ENCODE measurements at places on chromosomes 1 and 21.

DNA sequence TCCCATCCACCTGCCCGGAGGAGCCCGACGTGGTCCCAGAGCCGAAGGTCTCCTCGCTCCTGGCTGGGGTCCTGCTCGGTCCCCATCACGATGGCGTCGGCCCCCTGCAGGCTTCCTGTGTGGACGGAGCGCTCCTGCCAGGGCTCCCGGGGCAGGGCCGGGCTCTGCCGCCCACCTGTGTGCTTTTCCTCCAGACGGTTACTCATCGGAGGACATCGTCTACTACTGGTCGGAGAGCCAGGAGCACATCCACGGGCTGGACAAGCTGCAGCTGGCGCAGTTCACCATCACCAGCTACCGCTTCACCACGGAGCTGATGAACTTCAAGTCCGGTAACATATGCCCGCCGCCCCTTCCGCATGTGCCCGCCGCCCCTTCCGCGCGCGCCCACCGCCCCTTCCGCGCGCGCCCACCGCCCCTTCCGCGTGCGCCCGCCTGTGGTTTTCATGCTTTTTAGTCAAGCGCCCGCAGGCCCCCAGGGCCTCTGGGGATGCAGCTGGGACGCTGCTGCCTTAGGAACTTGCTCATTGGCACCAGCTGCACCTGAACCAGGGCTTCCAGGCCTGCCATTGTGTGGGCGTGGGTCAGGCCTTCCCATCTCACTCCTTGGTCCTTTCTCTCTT, 8.9 kb downstream of the GABRD start:
- DNase-seq, result no peak

- no peak for DNase-seq
Observed at GRCh38 chr1:94259635-94260289, 22.4 kb upstream of the ARHGAP29 start.

DNA sequence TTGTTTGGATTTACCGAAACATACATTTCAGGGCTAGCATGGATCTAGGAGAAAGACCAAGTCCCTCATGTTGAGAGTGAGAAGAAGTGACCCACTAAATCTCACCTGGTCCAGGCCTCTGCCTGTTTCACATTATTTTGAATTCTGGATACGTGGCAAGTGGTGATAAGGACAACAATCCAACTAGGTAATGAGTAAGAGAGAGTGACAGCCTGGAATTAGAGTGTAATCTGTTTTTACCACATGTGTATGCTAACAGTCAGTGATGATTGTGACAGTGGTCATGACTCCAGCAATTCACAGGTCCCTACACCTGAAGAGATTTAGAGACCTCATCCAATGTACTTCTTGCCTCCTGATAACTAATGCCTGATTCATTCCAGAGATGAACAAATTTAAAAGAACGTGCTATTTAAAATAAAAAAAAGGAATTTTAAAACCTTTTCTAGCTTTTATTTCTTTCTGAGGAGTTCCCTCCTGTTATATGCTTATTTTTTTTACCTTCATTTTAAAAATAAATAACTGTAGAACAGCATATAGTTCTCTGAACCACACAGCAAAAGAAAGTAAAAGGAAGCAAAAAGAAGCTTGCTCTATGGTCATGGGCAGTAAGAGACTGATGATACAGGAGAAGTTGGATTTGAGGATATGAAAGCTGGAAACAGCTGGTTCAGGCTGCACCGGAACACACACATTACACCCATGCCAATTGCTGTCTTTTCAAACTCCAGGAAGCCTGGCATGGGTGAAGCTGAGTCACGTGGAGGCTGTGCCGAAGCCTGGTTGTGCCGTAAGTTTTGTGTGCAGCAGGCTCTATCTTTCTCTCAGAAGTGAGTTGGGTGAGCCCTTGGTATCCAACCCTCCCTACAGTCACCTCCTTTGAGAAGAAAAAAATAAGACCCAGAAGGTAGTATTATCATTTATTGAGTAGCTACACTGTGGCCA, 14.7 kb downstream of the C1orf116 start:
- DNase-seq, result no peak

DNA sequence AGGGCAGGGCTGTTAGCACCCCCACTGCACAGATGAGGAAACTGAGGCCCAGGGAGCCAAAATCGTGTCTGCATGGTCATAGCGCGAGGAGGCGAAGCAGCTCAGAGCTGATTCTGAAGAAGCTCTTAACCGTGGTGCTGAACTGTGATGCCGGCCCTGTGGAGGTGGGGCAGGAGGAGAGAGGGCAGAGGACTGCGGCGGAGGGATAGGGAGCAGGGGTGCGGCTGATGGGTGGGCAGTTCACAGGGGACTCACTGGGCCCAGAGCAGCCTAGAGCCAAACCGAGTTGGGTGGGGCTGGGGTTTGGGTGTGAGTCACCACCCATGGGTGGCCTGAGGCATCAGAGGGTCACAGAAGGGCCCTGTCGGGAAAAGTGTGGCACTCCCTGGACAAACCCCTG, 74.7 kb downstream of the RAP1GAP start:
- DNase-seq, result no peak

DNA sequence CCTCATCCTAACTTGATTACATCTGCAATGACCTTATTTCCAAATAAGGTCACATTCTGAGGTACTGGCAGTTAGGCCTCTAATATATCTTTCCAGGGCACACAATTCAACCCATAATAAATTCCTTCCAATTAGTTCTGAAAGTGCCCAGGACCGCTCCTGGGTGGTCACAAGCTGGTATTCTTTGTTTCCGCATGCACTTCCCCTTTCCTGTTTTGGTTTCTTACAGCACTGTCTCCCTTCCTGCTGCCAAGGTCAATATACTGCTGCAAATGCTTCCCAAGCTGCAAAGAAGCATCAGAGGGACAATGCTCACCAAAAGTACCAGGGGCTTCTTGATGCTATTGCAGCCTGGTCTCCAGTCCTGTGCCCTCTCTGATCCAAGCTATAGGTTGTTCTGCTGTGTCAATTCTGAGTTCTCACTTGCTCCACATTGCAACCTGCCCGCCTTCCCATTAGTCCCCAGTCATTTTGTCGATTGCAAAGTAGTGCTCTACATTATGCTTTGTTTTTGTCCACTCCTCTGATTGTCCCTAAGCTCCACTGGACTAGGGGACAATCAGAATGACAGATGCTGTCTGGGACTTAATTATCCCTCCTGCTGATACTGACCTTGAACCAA, 13.9 kb upstream of the XPR1 start:
- no peak for DNase-seq

DNA sequence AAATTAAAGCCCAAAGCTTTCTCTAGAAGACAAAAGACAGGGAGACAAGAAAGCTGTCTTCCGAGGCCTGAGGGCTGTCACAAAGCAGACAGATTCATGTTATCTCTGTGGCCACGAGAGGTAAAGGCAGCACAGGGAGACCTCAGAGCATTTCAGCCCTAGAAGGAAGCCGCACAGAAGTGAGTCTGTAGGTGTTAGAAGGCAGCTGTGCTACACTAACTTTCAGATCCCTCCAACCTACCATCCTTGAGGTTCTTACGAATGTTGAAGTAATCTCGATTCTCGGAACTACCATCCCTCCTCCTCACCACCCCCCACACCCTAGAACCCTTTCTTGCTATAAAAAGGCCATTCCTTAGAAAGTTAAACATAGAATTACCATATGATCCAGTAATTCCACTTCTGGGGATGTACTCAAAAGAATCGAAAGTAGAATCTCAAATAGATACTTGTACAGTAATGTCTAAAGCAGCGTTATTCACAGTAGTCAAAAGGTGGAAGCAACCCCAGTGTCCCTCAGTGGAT, 21.5 kb upstream of the LYST start:
- no peak for DNase-seq

DNA sequence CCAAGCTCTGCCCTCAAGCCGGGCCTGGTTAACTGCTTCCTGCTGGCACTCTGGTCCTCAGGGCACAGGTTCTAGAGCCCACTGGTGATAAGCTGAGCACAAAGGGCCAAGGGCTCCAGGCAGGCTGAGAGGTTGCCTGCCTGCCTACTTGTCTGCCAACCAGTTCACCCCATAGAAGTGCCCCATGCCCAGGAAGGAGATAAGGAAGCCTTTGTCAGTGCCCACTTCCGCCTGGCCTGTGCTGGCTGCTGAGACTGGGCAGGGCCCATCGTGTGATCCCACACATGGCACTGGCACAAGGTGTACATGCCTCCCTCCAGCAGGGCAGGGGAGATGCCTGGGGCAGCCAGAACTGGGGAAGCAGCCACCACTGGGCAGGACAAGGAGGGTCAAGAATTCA, 24.1 kb downstream of the SLC9A1 start:
- no peak for DNase-seq

- DNase-seq, result no peak
Observed at GRCh38 chr1:56811331-56811730, 7.9 kb downstream of the FYB2 start.

DNA sequence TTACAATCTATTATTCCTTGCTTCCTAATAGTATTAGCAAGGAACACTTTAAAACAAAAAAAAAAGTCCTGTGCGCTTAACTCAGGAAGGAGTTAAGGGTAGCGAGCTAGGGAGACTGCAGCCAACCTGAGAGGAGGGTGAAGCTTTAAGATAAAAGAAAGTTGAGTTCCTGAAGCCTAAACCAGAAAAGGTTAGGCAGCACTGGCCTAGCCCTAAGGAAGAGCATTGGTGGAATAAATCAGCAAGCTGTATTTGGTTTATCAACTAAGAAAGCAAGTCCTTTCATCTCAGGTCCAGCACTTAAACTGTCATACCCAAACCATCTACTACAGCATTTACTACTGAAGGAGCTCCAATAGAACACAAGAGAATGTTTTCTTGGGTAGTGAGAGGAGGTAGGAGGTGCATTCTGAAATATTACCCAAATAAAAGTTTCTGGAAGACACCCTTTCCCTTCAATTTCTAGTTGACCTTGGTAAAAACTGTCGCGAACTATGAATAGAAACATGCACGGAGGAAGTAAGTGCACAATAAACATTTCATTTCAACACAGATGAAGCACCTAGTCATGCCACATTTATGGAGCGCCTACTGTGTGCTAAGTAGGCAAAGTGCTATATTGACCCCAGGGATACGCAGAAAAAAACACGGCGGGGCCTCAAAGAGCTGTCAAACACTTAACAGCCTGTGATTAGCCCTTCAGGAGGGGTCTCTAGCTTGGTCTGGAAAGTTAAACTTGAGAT, 1.3 kb downstream of the GLRX2 start:
- no peak for DNase-seq

- DNase-seq, result no peak
Observed at GRCh38 chr1:114428083-114428754, 82.8 kb downstream of the TRIM33 start.

DNA sequence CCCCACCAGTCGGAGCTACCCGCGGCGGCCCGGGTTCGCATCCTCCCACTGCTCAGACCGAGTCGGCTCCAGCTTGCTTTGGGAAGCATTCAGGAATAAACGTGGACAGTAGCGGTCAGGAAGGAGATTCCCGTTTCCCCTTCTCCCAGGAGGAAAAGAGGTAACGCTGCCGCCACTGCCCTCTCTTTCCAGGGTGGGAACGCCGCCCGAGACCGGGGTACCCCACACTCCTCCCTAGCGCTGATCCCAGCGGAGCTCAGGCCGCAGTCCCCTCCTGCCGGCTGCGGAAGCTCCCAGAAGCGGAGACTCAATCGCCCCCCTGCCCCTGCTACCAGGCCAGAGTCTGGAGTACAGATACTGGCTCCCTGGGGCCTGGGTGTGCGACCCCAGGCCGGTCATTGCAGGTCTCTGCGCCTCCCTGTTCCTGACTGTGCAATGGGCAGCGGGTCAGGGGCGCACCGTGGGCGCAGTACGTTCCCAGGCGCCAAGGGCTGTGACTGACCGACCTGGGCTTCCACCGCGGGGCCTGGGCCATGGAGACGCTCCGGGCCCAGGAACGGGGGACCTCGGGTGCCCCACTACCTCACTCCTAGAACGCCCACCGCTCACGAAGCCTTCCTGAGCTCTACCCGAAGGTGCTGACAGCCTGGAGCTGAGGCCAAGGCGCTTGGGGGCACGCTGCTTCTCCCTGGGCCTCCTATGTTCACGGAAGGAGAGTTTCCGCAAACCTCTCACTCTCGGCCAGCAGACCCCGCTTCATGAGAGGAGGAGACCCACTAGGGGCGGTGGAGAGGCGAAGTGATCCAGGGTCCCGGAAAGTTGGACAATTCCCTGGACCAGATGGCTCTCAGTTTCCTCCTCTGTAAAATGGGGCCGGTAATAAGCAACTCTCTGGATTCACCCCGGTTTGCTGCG, 7.8 kb downstream of the DMRTA2 start:
- no peak for DNase-seq

DNA sequence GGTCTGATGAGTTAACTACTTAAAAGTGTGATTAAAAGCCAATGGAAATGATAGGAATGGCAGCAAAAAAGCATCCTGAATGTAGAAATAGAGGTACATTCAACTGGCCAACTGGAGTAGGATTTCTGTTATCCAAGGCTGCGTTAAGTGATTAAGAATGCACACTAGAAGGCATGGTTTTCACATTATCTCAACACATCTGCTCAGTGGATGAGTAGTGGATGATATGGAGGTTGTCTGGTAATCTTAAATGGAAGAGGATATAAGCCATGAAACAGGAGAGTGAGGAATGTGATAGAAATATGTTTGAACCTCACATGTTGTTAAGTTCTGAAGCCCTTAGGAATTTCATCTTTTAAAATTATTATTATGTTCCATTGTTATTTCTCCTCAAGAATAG, 839.9 kb downstream of the USP25 start:
- no peak for DNase-seq

- peak; percentile 51 for DNase-seq
Observed at GRCh38 chr1:39639305-39640130, at the start of gene HEYL. Gene HEYL (minus strand): TSS chr1:39639643. CDS start chr1:39639625, 18 bp downstream.

DNA sequence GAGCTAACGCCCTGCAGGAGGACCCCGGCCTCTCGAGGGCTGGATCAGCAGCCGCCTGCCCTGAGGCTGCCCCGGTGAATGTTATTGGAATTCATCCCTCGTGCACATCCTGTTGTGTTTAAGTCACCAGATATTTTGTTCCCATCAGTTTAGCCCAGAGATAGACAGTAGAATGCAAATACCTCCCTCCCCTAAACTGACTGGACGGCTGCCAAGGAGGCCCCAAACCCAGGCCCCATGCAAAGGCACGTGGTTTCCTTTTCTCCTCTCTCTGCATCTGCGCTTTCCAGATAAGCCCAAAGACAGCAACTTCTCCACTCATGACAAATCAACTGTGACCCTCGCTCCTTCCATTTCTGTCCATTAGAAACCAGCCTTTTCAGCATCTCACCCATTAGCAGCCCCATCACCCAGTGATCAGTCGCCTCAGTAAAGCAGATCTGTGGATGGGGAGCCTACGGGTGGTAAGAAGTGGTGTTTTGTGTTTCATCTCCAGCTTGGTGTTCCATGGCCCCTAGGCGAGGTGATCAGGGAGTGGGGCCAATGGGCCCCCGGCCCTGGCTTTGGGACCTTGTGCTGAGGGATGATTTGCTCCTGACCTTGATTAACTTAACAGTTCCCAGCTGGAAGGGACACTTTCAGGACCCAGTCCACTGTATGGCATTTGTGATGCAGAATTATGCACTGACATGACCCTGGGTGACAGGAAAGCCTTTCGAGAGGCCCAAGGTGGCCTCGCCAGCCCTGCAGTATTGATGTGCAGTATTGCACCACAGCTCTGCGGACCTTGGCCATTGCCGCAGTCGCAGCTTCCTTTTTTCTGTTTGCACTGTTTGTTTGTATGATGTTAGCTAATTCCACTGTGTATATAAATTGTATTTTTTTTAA, 5.2 kb downstream of the NPPA start:
- DNase-seq, result no peak

Data from NCI-H1930 (cell line).